NAMALWA (cell line): ENCODE measurements at places on chromosomes 12 and 14.

DNA sequence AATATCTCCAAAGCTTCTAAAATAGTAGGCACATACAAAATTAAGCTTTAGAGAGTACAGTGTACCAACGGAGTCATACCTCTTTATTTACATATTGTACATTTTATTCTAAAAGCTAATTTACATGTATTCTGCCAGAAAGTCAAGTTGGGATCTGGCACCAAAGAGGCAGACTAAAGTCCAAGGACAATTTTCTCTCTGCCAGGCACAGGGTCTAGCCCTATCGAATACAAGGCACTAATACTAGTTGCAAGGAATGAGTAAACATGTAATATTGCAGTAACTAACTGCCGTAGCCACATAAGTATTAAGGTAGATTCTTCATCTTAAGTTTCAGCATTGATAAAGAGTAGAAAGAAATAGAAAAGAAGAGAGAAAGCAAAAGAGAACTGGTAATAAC, 93.9 kb downstream of the RPS6KA5 start:
- no peak for DNase-seq

DNA sequence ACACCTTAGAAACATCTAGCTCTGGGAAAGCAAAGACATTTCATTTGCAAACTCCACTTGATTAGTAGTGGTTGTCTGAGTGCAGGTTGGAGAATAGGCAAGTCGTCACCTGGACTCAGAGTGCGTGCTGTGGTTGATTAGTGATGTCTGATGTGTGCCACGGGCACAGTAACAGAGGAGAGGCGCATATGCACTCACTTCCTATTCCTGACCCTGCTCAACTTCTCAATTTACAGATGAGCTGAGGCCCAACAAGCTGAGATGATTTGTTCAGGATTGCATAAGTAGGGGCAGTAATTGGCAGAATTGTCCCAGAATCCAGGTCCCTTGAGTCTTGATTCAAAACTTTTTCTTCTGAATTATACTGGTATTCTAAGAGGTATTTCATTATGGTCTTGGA, 44.9 kb downstream of the ADCK1 start:
- no peak for DNase-seq

DNA sequence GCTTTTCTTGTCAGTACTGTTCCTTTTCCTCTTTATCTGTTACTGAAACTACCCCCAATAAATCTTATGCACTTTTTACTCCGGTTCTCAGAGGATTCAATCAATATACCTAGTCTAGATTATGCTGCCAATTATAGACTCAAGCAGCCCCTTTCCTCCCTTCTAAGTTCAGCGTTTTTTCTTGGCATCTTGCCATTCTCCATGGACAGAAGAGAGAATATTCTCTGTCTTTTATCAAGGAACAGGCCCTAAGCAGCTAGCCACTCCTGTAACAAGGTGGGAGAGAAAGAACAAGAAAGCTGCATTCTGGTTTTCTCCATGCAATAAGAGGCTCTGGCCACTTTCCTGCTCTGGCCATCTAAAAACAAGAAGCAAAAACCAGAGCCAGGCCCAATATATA, 263.0 kb upstream of the ALG10 start:
- DNase-seq, result no peak

GRCh38 chr12:33223956-33224355, 215.7 kb downstream of the SYT10 start:
- DNase-seq, result peak; percentile 0

- no peak for DNase-seq
Measured at GRCh38 chr14:98082833-98083232, 1189.2 kb downstream of the BCL11B start.

DNA sequence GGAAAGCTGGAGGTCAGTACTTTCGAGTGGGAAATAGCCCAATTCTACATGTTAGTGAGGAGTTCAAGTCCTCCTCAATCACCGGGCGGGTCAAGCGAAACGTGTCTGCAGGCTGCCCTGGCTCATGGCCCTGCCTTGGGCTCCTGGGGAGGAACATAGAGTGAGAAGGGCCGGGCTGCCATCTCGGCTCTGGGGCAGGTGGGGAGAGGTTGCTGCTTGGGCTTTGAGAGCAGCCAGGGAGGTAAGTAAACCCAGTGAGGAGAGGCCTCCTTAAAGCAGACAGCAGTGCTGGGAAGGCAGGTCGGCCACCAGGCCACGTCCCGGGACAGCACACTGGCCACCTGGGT, 32.0 kb upstream of the UBC start:
- no peak for DNase-seq

- DNase-seq, result no peak
Measured at GRCh38 chr14:51716610-51717009, 64.9 kb downstream of the FRMD6 start.

DNA sequence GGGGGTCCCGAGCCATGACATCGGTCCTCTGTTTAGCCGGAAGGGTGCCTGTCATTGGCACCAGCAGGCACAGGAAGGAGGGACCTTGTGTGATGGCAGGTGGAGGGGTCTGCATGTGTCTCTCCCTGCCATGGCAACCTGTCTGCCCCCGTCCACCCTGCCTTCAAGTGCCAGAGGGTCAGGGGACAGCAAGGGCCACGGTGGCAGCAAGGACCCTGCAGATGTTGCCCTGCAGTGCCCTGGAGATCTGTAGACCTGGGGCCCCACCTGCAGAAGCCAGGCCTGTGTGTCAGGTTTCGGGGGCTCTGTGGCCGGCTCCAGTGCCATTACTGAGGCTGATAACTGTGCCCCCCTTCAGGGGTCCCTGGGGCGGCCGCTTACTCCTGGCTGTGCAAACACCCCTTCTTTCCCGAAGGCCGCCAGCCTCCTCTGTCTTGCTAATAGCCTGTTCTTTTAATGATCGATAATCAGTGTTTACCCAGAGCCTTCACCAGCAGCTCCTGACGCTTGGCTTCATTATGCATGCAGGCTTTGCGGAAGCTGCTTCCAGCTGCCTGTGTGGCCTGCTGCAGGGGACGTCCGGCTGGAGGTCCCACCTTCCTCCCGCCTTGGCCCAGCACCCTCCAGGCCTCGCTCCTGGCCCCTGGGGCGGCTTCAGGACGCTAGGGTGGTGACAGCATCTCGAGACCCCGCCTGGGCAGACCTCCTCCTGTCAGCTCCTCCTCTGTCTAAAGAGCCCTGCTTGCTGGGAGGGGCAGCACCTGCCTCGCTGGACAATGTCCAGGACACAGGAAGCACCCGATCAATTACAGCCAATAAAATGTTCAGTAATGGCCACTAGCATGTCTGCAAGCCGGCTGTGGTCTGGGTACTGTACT, 153.0 kb downstream of the KIF26A start:
- DNase-seq, result no peak
